ENCODE measurements at places on chromosomes 12 and 14.

DNA sequence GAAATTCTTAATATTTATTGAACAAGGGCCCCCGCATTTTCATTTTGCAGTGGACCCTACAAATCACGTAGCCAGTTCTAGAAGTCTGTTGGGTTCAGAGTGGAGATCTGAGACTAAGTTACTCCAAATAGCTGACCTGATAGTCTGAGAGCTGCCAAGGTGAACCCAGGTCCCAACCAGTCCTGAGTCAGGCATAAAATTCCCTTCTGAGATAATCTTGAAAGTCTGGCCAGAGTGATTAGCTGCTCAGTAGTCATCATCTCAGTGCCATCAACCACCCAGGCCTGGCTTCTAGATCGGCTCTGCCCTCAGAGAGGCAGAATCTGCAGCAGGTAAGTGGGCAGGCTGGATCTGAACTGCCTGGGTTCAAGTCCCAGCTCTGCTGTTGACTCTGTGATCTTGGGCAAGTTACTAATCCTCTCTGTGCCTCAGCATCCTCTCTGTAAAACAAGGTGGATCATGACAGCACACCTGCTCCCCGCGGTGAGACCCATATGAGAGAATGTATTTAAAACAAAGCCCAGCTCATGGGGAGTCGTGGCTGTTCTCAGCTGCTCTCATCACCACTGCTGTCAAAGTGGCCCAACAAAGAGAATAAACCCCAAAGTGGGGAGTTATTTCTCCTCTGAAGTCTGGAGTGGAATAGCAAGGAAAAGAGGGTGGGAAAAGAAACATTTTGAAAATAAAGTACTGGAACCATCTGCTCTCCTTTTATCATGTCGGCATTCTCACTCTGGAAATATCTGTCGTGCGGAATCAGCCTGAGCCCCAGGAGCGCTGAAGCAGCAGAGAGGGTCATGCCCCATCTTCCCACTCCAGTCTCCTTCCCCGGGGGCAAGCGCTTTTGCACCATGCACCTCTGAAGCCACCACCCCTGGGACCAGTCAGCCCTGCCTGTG is 193.3 kb downstream of the DPF3 start:
- DNase-seq = no peak

DNA sequence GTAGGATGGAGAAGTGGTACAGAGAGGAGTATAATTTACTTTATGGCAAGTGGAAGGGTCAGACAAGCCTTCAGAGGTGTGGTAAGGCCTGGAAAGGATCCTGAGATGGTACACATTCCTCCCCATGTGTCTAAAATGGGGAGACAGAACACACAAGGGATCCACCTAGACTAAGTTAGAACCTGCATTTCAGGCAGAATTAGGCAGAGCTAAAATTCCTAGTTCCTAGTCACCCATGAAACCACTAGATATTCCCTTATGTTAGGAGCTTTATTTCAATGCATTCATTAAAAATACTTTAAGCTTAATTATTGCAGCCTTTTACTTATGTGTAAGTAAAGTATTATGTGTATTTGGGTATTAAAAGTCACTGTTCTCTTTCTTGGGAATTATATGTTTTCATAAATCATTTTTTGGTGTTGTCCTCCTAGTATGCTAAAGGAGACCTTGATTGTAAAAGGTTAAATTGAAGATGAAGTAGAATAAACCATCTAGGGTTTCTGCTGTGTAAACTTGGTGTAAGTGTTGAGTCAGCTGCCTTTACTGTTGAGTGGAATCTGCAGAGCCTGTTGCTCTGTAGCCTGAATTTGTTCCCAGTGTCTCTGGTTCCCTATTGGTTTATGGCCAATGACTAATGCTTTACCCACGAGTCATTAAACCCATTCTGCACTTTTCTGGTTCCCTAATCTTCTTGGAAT is 423.2 kb downstream of the ATP23 start:
- no peak for DNase-seq

- DNase-seq = no peak
These were observed 7.1 kb upstream of the CPNE6 start for GRCh38 chr14:24064091-24064795.

DNA sequence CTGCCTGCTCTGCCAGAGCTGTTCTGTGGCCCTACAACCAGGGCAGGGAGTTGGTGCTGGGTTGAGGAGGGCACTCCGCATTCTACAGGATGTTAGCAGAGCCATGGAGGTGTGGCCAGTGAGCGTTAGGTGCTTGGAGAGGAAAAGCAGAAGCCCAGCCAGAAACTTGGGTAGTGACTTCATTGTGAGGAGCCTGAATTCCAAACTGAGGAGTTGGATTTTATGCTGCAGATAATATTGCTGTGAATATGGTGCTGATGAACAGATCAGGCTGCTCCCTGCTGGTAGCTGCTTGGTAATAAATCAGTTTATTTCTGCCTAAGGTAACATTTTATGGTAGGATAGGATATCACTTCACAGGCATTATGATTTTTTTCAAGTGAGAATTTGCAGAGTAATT is 7.1 kb upstream of the CCDC175 start:
- DNase-seq = no peak

DNA sequence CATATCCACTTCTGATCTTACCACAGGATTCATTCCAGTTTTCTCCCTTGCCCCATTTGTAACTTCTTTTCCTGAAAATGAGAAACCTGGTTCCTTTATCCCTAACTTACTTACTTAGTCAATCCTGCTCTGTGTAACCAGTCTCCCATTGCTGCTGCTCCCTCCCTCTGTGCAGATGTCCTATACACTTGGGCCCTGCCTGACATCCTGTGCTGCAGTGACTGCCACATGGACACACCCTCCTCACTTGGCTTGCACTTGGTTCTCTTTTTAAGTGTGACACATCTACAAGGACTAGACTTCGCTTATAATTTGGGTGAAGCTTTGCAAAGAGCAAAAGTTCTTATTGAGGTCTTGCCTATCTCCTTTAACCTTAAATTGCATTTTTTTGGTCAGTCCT is 51.4 kb downstream of the FGD4 start:
- no peak for DNase-seq

- no peak for DNase-seq
These were observed 128.0 kb downstream of the RFLNA start for GRCh38 chr12:124422570-124423523.
